ENCODE measurements at places on chromosomes 2 and 18. TPM values are rescaled to one million over a fixed set of nuclear protein-coding genes. Genes with fewer than 3 reads are reported as not detected.

MDH1B gene
- 0.63 TPM for polyA plus RNA-seq

PAX8 gene
- polyA plus RNA-seq: 1.1 TPM

C18orf54 gene
- polyA plus RNA-seq: 0.68 TPM

HAAO gene
- 22.8 TPM for polyA plus RNA-seq

RPL31 gene
- 5,640 TPM for polyA plus RNA-seq

PTPN4 gene
- polyA plus RNA-seq: 3.8 TPM

SLC11A1 gene
- 4.2 TPM for polyA plus RNA-seq

GRCh38 chr2:173868406-173868805 is 96.8 kb downstream of the SP3 start:
- no peak overlapping the region for H3K27ac ChIP-seq
- no peak for DNase-seq
- H3K27me3 ChIP-seq: peaks cover 8% of the 10 kb centered on the region
- no peak overlapping the region for H3K4me3 ChIP-seq
- H3K36me3 ChIP-seq: no peaks in the 10 kb centered on the region

GRCh38 chr2:135512099-135512498 is 18.9 kb downstream of the ZRANB3 start:
- H3K27ac ChIP-seq: no peak overlapping the region
- H3K36me3 ChIP-seq: peaks cover 7% of the 10 kb centered on the region
- no peaks in the 10 kb centered on the region for H3K27me3 ChIP-seq
- DNase-seq: no peak

DNA sequence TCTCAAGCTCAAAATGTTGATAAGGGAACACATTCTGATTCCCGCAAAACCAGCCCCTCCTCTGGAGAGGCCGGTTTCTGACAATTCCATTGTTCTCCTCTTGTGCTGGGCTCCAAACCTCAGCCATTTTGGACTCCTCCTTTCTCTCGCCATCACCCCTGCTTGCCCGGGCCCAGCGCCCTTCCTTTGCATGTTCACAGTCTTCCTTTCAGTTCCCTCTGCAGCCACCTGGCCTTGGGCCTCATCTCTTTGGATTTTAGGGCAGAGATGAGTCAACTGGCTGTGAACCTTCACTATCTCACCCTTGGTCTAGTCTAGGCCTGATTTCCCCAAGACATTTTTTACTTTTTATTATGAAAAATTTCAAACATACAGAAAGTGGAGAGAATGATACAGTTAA is 155.9 kb upstream of the MAP3K20 start:
- no peak overlapping the region for H3K27ac ChIP-seq
- no peaks in the 10 kb centered on the region for H3K36me3 ChIP-seq
- H3K27me3 ChIP-seq: no peaks in the 10 kb centered on the region
- no peaks in the 10 kb centered on the region for H3K4me1 ChIP-seq
- DNase-seq: no peak

DNA sequence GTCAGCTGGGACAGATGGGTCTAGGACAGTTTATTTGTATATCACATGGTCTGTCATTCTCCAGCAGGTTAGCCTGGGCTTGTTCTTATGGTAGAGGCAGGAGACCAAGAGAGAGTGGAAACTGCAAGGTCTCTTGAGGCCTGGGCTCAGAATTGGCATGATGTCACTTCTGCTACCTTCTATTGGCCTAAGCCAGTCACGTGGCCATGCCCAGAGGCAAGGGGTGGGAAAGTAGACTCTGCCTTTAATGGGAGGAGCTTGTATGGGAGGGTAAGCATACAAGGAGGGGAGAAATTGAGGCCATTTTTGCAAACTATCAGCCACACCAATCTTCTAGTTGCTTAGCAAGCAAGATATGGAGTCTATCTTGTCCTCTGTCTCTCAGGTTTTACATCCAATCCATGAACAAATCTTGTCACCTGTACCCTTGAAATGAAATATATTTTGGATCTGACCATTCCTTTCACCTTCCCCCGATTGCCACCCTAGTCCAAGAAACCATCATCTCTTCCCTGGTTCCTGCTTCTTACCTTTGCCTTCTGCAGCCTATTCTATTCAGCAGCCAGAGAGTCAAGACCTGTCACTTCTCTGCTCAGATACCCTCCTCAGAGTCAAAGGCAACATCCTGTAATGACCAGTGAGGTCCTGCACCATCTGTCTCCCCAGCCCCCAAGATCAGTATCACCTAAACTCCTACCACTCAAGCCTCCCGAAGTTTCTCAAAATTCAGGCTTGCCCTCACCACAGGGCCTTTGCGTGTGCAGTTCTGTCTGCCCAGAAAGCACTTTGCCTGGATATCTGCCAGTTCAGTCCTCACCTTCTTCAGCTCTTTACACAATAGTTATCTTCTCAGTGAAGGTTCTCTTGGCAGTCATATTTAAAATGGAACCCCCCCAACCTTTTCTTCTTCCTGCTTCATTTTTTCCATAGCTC is 240.0 kb downstream of the LOXHD1 start:
- no peaks in the 10 kb centered on the region for H3K36me3 ChIP-seq
- H3K27ac ChIP-seq: no peak overlapping the region
- DNase-seq: no peak

DNA sequence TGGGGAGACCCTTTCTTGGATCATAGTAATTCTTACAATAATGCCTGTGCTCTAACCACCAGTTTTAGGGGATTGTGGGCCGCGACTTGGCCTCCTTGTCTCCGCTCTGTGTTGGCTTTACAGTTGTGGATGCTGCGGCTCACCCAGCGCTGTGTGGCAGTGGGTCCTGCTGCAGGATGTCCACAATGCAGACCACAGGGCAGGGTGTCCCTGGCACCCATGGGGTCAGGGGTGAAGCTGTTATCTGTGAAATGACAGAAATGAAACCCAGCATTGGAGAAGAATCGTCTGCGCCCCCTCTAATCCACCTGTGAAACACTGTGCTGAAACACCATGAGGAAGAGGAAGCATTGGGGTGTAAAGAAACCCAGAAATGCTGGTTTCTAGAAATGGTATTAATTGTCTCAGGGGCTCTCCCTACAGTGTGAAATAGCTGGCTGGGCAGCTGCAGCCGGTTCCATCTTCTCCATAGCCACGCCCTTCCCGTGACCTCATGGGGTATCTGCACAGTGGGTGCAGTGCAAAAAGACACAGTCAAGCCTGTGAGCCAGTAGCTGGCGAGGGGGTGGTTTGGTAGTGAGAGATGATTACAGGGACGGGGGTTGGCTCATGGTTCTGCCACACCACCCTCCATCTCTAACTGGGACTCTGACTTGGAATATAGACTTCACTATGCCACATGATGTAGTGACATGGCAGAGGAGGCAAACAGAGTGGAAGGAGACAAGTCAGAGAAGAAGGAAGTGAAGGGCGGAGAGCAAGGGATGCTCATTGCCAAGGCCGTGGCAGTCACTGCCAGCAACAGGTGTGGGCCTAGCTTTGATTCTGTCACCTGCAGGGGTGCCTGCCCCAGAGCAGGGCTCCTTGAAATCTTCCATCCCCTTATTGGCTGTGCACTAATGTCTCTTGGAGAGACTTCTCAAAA is 16.2 kb downstream of the INPP4A start:
- H3K27me3 ChIP-seq: no peaks in the 10 kb centered on the region
- no peak overlapping the region for H3K4me3 ChIP-seq
- H3K4me1 ChIP-seq: peaks cover 80% of the 10 kb centered on the region
- no peaks in the 10 kb centered on the region for H3K36me3 ChIP-seq
- peak overlapping the region; percentile 74 for H3K27ac ChIP-seq

- H3K27ac ChIP-seq: no peak overlapping the region
- no peak overlapping the region for H3K4me3 ChIP-seq
- H3K27me3 ChIP-seq: no peaks in the 10 kb centered on the region
- no peaks in the 10 kb centered on the region for H3K4me1 ChIP-seq
Measured at GRCh38 chr2:166011660-166012059, 58.1 kb upstream of the TTC21B start.

- H3K4me1 ChIP-seq: peaks cover 57% of the 10 kb centered on the region
- no peaks in the 10 kb centered on the region for H3K27me3 ChIP-seq
- peak overlapping the region; percentile 85 for H3K4me3 ChIP-seq
- H3K36me3 ChIP-seq: no peaks in the 10 kb centered on the region
Measured at GRCh38 chr2:113888641-113889470, 1.0 kb upstream of the ACTR3 start.

- peak; percentile 10 for DNase-seq
- H3K4me1 ChIP-seq: no peaks in the 10 kb centered on the region
- no peak overlapping the region for H3K4me3 ChIP-seq
- no peaks in the 10 kb centered on the region for H3K36me3 ChIP-seq
- no peak overlapping the region for H3K27ac ChIP-seq
Measured at GRCh38 chr18:74013955-74014354, 133.7 kb downstream of the FBXO15 start.

GRCh38 chr2:215356948-215357461 is 45.1 kb downstream of the ATIC start:
- H3K27me3 ChIP-seq: no peaks in the 10 kb centered on the region
- H3K4me1 ChIP-seq: no peaks in the 10 kb centered on the region
- H3K4me3 ChIP-seq: no peak overlapping the region
- H3K27ac ChIP-seq: no peak overlapping the region
- H3K36me3 ChIP-seq: peaks cover 28% of the 10 kb centered on the region
- no peak for DNase-seq

- DNase-seq: no peak
- no peaks in the 10 kb centered on the region for H3K27me3 ChIP-seq
- no peak overlapping the region for H3K4me3 ChIP-seq
- peaks cover 12% of the 10 kb centered on the region for H3K36me3 ChIP-seq
- no peak overlapping the region for H3K27ac ChIP-seq
- H3K4me1 ChIP-seq: no peaks in the 10 kb centered on the region
Measured at GRCh38 chr2:241110607-241111439, 8.7 kb upstream of the MTERF4 start.

GRCh38 chr2:48112911-48113680 is 206.8 kb upstream of the FBXO11 start:
- no peak overlapping the region for H3K4me3 ChIP-seq
- peaks cover 16% of the 10 kb centered on the region for H3K4me1 ChIP-seq
- H3K27me3 ChIP-seq: no peaks in the 10 kb centered on the region
- H3K36me3 ChIP-seq: no peaks in the 10 kb centered on the region
- DNase-seq: no peak

- no peaks in the 10 kb centered on the region for H3K36me3 ChIP-seq
- peaks cover 69% of the 10 kb centered on the region for H3K4me1 ChIP-seq
- H3K27me3 ChIP-seq: peaks cover 94% of the 10 kb centered on the region
- no peak overlapping the region for H3K4me3 ChIP-seq
- DNase-seq: no peak
- H3K27ac ChIP-seq: no peak overlapping the region
Measured at GRCh38 chr2:118856978-118857676, 9.7 kb upstream of the EN1 start.

GRCh38 chr18:22626771-22627170 is 209.1 kb upstream of the CTAGE1 start:
- no peak for DNase-seq
- H3K4me3 ChIP-seq: no peak overlapping the region
- H3K36me3 ChIP-seq: no peaks in the 10 kb centered on the region
- H3K4me1 ChIP-seq: no peaks in the 10 kb centered on the region
- no peaks in the 10 kb centered on the region for H3K27me3 ChIP-seq
- no peak overlapping the region for H3K27ac ChIP-seq

- H3K36me3 ChIP-seq: no peaks in the 10 kb centered on the region
- no peak overlapping the region for H3K27ac ChIP-seq
- no peak for DNase-seq
- no peak overlapping the region for H3K4me3 ChIP-seq
- no peaks in the 10 kb centered on the region for H3K4me1 ChIP-seq
Measured at GRCh38 chr18:12772111-12772510, 69.3 kb downstream of the PSMG2 start.

GRCh38 chr2:233124421-233125080 is 64.4 kb downstream of the INPP5D start:
- H3K27ac ChIP-seq: no peak overlapping the region
- H3K27me3 ChIP-seq: peaks cover 25% of the 10 kb centered on the region
- no peaks in the 10 kb centered on the region for H3K4me1 ChIP-seq
- no peaks in the 10 kb centered on the region for H3K36me3 ChIP-seq
- peak; percentile 33 for DNase-seq

DNA sequence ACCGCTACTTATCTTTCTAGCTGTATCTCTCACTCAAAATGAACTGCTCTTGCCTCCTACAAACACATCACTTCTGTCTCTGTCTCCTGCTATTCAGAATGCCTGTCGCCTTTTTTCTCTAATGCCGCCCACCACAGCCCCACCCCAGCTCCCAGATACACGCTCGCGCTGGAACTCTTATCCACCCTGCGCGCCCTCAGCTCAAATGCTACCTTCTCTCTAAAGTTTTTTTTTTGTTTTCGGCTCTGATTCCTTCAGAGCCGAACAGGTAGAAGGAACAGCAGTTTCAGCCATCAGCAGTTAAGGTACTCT is 3.9 kb upstream of the SOS1 start:
- H3K4me3 ChIP-seq: peak overlapping the region; percentile 68
- H3K27me3 ChIP-seq: no peaks in the 10 kb centered on the region
- peak overlapping the region; percentile 97 for H3K27ac ChIP-seq
- no peaks in the 10 kb centered on the region for H3K36me3 ChIP-seq
- peaks cover 53% of the 10 kb centered on the region for H3K4me1 ChIP-seq
- DNase-seq: no peak

DNA sequence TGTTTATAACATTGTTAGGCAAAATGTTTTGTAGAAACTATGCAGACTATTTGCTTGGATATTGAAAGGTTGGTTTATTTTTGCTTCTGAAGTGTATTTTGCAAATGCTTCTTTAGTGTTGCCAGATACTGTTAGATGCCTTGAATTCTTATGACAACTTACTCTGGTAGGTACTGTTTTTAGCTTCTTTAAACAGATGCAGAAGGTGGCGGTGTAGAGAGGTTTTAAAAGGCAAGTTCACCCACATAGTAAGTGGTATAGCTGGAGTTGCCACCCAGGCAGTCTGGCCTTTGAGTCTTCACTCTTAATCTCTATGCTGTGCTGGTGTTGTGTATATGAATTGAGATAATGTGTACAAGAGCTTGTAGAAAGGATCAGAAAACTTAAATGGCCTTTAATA is 3.6 kb downstream of the PCYOX1 start:
- H3K4me1 ChIP-seq: peaks cover 63% of the 10 kb centered on the region
- H3K4me3 ChIP-seq: no peak overlapping the region
- H3K27me3 ChIP-seq: no peaks in the 10 kb centered on the region
- H3K27ac ChIP-seq: no peak overlapping the region

DNA sequence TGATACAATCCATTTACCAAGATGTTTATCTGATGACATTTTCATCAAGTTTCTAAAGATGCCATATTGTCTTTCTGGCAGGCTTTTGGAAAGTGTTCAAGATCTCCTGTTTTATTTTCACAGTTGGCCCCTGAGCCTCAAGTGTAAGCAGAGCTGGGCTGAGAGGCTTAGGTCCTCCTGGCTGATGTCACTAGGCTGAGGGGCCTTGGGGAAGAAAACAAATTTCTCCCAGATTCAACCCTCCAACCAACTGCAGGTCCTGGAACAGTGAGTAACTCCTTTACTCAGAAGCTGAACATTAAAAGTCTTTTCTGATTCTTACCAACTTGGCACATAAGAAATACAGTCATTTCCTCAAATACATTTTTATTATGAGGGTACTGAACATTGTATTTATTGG is 14.9 kb upstream of the IL1RL1 start:
- no peaks in the 10 kb centered on the region for H3K4me1 ChIP-seq
- no peaks in the 10 kb centered on the region for H3K27me3 ChIP-seq
- H3K36me3 ChIP-seq: no peaks in the 10 kb centered on the region

DNA sequence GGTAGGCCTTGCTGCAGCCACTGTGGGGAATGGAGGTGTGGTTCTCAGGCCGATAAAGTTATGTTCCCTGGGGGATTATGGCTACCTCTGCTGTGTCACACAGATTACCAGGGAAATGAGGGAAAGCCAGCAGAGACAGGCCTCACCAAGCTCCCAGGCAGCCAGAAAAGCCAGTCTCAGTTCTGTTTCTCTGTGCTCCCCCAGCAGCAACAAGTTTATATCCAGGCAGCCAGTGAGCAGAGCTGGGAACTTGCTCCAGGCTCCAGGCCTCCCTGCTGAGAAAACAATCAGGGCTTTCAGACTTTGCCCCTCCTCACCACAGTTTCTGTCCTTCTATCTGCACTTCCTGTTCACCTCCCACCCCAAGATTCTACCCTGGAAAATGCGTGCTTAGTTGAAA is 596.6 kb upstream of the GYPC start:
- no peaks in the 10 kb centered on the region for H3K27me3 ChIP-seq
- DNase-seq: no peak
- no peak overlapping the region for H3K27ac ChIP-seq
- no peaks in the 10 kb centered on the region for H3K4me1 ChIP-seq
- no peak overlapping the region for H3K4me3 ChIP-seq
- no peaks in the 10 kb centered on the region for H3K36me3 ChIP-seq
